ENCODE measurements at places on chromosomes 2 and 18.

DNA sequence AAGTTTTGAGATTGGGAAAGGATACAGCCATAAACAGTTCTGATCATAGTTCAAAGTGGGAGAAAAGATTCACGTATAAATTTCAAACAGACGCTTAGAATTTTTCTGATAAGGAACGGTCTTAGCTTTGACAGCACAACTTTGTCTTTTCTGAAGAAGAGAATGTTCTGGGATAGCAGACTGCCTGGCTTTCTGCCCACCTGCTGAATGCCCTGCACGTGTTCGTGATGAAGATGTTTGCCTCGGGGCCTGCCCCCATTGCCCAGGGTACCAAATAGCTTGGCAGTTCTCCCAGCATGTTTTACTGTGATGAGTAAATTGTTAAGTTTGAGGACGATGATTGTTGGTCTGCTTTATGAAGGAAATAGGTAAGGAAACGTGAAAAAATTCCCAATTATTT lies 4.6 kb downstream of the MRPL33 start:
- no peak for DNase-seq

- no peak for DNase-seq
Measured at GRCh38 chr2:151632993-151633565, 101.2 kb downstream of the NEB start.

- DNase-seq = no peak
Measured at GRCh38 chr2:168632709-168633121, 169.7 kb upstream of the NOSTRIN start.

- no peak for DNase-seq
Measured at GRCh38 chr2:25805987-25806386, 72.3 kb downstream of the ASXL2 start.

GRCh38 chr2:26847655-26848335 lies at the start of gene DPYSL5:
DPYSL5 (plus strand) TSS chr2:26848132; CDS start chr2:26898500, 50,368 bp downstream.
- DNase-seq = no peak

GRCh38 chr2:115183144-115183543 lies 740.7 kb downstream of the DPP10 start:
- no peak for DNase-seq

DNA sequence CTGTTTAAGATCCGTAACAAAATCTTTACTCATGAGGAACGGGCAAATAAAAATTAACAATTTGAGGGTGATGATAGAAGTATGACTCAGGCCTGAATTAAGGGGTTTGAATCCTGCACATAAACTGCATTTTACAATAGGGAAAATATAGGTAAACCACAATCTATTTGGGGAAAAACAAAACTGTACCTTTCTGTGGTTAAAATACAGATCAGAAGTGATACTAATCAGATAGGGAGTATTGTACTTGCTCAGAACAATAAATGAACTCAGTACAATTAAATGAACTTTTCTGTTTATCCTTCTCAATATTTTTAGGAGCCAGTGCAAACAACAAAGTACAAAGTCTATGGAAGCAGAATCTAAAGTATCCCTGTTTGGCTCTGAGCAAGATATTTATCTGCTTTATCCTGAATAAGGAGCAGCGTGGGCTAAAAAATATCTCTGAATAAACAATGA lies 287.3 kb downstream of the ZNF385B start:
- DNase-seq = no peak

- no peak for DNase-seq
Measured at GRCh38 chr2:161972866-161973265, 101.1 kb downstream of the DPP4 start.
